ENCODE measurements at places on chromosomes 2 and 18. TPM values are rescaled to one million over a fixed set of nuclear protein-coding genes. Genes with fewer than 3 reads are reported as not detected.

DNA sequence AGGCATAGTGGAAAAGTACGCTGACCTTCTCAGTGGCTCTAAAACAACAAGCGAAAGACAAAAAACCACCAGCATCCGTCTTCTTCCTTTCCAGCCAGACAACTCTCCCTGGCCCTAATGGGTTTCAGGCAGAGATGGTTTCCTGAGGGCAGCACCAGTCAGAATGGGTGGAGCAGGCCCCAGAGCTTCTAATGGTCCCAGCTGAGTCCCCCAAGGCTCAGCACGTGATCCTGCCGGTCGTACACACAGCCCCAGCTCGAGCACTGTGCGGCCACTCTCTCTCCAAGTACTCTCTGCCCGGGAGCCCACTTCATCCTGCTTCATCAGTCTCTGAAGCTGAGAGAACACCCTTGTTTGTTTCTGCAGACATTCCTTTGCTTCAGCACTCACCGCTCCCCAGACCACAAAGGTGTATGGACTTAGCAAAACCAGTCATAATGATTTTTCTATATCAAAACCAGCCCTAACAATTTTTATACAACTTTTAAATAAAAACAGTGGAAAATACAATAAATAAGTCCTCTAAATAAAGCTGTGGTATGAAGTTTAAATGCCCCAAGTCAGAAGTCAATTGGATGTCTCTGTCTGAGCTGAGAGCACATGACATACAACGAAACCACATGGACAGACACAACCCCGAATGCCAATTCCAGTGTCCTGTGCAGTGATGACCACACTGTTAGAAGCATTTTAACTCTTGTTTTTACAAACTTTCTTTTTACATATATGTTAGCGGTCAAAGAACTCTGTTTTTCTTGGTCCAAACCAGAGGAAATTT lies 63.9 kb downstream of the PARD6G start:
- H3K36me3 ChIP-seq = no peaks in the 10 kb centered on the region
- H3K4me1 ChIP-seq = no peaks in the 10 kb centered on the region
- no peaks in the 10 kb centered on the region for H3K27me3 ChIP-seq
- no peak overlapping the region for H3K27ac ChIP-seq
- H3K4me3 ChIP-seq = no peak overlapping the region
- no peak for DNase-seq

GRCh38 chr2:113060396-113060795 lies 1.4 kb downstream of the IL36RN start:
- no peaks in the 10 kb centered on the region for H3K36me3 ChIP-seq
- no peak overlapping the region for H3K4me3 ChIP-seq
- H3K27me3 ChIP-seq = peaks cover 6% of the 10 kb centered on the region
- H3K27ac ChIP-seq = no peak overlapping the region
- DNase-seq = no peak

DNA sequence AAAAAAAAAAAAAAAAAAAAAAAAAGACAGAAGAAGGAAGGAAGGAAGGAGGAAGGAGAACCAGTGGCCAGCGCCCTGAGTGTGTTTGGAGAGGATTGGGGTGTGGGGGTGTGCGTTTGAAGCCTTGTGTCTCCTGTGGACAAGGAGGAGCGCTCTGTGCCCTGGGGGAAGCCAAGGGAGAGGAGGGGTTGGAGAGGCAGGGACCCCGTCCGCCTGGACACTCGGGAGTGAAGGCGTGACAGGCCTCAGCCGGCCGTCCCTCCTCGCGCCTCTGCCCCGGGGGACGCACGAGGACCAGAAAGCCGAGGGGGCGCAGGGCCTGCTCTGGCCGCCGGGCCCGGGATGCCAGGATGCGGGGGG lies 44.9 kb downstream of the SERTAD2 start:
- peaks cover 6% of the 10 kb centered on the region for H3K36me3 ChIP-seq
- H3K4me1 ChIP-seq = peaks cover 24% of the 10 kb centered on the region
- peak overlapping the region; percentile 78 for H3K4me3 ChIP-seq

The SRBD1 gene
- 18.9 TPM for total RNA-seq

DNA sequence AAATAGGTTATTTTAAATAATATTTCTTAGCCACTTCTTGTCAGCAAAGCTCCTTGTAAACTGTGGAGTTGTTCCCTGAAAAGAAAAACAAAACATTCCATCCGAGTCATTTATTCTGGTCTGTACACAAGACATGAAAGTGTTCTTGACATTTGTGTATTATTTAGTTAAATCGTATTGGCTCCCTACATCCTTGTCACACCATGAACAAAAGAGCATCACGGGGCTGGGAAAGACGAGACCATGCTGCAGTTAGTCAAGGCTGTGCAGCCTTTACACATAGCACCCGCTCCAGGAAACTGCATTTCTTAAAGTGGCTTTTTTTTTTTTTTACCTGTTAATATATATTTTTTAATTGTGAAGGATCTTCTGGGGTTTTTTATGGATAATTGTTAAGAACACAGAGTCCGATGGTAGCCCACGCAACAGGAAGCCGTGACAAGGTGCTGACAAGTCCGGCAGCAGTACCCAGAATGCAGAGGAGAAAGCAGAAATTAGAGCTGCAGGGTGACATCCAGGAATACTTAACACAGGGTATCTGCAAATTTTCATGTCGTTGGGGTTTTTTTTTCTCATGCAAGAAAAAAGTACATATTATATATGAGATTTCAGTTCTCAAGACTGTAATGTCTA lies 588.4 kb downstream of the ARHGAP15 start:
- H3K36me3 ChIP-seq = peaks cover 43% of the 10 kb centered on the region
- no peaks in the 10 kb centered on the region for H3K27me3 ChIP-seq
- H3K4me1 ChIP-seq = peaks cover 21% of the 10 kb centered on the region
- no peak for DNase-seq

DNA sequence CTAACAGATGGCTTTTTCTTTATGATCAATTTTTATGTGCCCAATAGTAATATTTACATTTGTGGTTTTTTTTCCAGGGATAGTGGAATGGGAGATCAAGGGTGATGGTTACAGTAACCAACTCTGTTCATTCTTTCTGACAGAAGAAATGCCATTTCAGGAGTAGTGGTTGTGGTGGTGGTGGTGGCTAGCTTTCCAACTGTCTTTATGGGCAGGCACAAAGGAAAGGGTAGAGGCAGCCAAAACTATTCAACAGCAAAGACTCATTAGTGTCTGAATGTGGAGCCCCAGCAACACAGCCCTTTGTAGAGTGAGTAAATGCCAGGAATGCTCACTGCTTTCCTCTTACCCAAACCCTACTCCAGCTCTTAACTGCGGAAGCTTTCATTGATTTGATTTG lies 227.7 kb downstream of the RND3 start:
- DNase-seq = no peak
- H3K27me3 ChIP-seq = no peaks in the 10 kb centered on the region

The ERBB4 gene
- total RNA-seq = not detected

DNA sequence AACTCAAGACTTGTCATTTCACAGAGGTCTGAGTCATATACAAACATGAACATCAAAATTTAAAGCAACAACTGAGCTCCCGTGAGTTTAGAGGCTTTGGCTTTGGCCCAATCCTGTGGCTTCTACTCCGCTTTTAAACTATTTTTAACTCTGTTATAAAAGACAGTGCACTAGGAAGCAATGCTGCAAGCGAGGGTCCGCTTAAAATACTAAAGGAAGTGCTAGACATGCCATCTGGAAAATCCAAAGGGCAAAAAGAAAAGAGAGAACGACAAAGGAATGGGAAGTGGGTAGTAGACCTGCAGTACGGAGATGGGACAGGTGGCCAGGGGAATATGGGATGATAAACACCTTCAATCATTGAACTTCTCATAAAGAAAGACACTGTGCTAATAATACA lies 37.4 kb upstream of the MYT1L start:
- no peaks in the 10 kb centered on the region for H3K36me3 ChIP-seq
- DNase-seq = no peak
- H3K27me3 ChIP-seq = no peaks in the 10 kb centered on the region
- H3K4me1 ChIP-seq = no peaks in the 10 kb centered on the region

The INPP4A gene
- total RNA-seq = 45.0 TPM

The DNAJC27 gene
- 6.9 TPM for total RNA-seq

DNA sequence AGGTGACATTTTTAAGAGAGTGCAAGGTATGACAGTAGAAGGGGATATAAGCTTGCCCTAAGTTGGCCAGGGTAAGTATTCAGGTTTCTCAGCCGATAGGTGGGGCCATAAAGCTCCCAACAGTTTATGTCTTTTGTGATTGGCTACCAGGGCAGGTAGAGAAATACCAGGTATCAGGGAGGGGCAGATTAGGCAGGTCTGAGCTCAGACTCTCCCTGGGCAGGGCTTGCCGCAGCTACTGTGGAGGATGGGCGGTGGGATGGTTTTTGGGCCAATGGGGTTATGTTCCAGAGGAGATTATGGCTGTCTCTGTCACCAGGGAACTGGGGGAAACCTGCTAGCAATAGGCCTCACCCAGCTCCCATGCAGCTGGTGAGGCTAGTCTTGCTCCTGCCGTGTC lies 211.6 kb downstream of the PTH2R start:
- no peak overlapping the region for H3K4me3 ChIP-seq
- no peak for DNase-seq
- no peak overlapping the region for H3K27ac ChIP-seq
- no peaks in the 10 kb centered on the region for H3K27me3 ChIP-seq

GRCh38 chr2:232027530-232027929 lies 66.0 kb downstream of the DIS3L2 start:
- H3K4me3 ChIP-seq = no peak overlapping the region
- H3K4me1 ChIP-seq = peaks cover 22% of the 10 kb centered on the region
- H3K27ac ChIP-seq = no peak overlapping the region

The TEX261 gene
- total RNA-seq = 81.7 TPM

- no peaks in the 10 kb centered on the region for H3K27me3 ChIP-seq
- H3K4me1 ChIP-seq = peaks cover 10% of the 10 kb centered on the region
- no peak overlapping the region for H3K4me3 ChIP-seq
- DNase-seq = no peak
- H3K36me3 ChIP-seq = peaks cover 2% of the 10 kb centered on the region
These were observed 61.5 kb downstream of the VRK2 start for GRCh38 chr2:58107803-58108710.

- peaks cover 14% of the 10 kb centered on the region for H3K4me1 ChIP-seq
- H3K4me3 ChIP-seq = peak overlapping the region; percentile 50
- DNase-seq = peak; percentile 73
- H3K27me3 ChIP-seq = no peaks in the 10 kb centered on the region
These were observed 39.0 kb upstream of the STRN start for GRCh38 chr2:37005118-37005868.

- no peak overlapping the region for H3K4me3 ChIP-seq
- H3K27ac ChIP-seq = no peak overlapping the region
- no peaks in the 10 kb centered on the region for H3K27me3 ChIP-seq
- peaks cover 4% of the 10 kb centered on the region for H3K4me1 ChIP-seq
- no peaks in the 10 kb centered on the region for H3K36me3 ChIP-seq
These were observed 42.6 kb downstream of the GLI2 start for GRCh38 chr2:120778244-120778643.

DNA sequence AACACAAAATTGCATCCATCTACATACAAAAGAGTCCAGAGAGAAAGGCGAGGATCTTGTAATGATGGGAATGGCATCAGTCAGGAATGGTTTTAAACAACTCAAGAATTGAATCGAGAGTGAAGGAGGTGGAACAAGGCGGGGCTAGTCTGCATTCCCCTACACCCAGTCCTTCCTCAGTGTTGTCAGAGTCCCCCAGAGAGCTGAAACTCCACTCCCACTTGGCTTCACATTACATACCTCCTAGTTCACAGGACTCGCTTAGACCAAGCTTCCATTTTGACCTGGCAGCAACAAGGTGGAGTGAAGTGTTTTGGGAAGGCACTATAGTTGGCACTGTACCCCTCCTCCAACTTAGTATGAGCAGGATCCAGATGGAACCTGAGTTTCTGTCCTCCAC lies 1273.5 kb upstream of the CRIM1 start:
- H3K4me1 ChIP-seq = no peaks in the 10 kb centered on the region
- DNase-seq = no peak
- no peak overlapping the region for H3K4me3 ChIP-seq
- H3K27ac ChIP-seq = no peak overlapping the region
- H3K27me3 ChIP-seq = no peaks in the 10 kb centered on the region

GRCh38 chr2:65045651-65046050 lies 10.6 kb upstream of the CEP68 start:
- H3K27me3 ChIP-seq = peaks cover 5% of the 10 kb centered on the region
- peaks cover 14% of the 10 kb centered on the region for H3K4me1 ChIP-seq
- H3K36me3 ChIP-seq = peaks cover 17% of the 10 kb centered on the region
- no peak overlapping the region for H3K27ac ChIP-seq

DNA sequence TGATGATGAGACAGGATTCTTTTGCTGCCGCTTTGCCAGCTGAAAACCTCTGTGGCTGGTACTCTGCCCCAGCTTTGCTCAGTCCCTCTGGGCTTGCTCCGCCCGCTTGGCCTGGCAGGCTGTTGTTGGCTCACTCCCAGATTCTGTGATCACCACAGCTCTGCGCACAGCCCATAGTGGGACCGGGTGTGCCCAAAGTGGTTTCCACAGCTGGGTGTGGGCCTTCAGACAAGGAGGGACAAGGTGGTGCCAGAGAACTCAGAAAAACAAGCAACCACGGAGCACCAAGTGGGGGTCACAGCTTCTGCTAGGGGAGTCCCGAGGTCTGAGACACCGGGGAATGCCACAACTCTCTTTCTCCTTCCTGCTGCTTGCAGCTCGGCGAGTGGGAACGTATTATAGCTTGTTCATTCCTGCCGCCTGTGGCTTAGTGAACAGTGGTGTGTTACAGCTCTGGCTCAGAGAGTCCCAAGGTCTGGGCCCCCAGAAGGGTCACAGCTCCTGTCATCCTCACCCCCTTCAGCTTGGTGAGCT lies 9.2 kb upstream of the KYNU start:
- DNase-seq = no peak
- no peaks in the 10 kb centered on the region for H3K27me3 ChIP-seq
- H3K4me3 ChIP-seq = no peak overlapping the region
- H3K36me3 ChIP-seq = no peaks in the 10 kb centered on the region
- no peak overlapping the region for H3K27ac ChIP-seq

DNA sequence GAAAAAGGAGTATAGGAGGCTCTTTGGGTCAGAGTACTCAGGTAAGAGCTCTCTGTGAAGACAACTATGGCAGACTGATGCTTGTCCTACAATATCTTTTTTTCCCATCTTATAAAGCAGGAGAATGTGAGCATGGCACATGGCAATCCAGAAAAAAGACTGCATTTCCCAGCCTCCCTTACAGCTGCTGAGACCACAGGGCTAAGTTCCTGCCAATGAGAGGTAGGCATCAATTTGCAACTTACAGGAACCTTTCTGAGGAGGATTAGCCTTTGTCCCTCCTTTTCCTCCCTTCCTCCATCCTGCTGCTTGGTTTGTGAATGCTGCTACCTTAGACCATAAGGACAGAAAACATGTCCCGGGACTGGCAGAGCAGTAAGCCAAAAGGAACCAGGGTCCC lies 37.8 kb upstream of the ST8SIA5 start:
- H3K4me1 ChIP-seq = no peaks in the 10 kb centered on the region
- H3K27me3 ChIP-seq = no peaks in the 10 kb centered on the region
- H3K36me3 ChIP-seq = no peaks in the 10 kb centered on the region
- no peak for DNase-seq
- no peak overlapping the region for H3K4me3 ChIP-seq

All from activated CD4-positive, alpha-beta T cell treated with anti-CD3 and anti-CD28 coated beads, Interleukin-2, amount 10 ng/mL, durations not matched to agents 24 days and 14 days (primary cell).